Activated CD4-positive, alpha-beta memory T cell treated with anti-CD3 and anti-CD28 coated beads, Interleukin-2, amount 10 ng/mL, durations not matched to agents 7 days and 5 days (primary cell): ENCODE measurements at places on chromosomes 6 and 20. TPM values are rescaled to one million over a fixed set of nuclear protein-coding genes. Genes with fewer than 3 reads are reported as not detected.

C20orf202 gene
- not detected for total RNA-seq

MOG gene
- total RNA-seq = not detected

DNA sequence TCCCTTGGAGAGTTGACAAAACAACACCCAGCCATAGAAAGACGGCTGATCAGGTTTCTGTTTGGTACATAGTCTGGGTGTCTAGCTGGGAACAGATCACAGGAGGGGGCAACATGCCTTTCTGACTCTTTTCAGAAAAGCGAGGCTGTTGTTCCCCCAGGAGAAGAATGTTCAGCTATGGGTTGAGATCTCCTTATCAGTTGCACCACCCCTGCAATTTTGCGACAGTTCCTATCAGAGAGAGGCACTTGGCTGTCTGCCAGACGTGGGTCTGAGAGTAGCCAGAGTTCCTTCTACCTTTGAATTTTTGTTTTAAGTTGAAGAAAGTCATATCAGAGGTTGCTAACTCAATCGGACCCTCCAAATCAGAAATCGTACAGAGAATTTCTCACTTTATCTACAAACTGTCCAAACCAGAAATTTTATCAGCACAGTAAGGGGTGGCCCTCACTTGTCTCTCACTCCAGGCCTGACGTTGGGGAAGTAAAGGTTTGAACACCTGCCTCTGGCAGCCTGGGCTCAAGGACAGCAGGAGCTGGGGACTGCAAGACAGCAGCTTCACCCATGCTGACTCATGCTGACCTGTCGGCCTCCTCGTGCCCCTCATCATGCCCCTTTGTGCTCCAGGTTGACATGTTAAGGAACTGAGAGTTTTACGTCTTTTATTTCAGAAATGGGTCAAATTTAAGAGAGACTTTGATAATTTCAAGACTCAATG, 42.3 kb downstream of the TMC2 start:
- H3K36me3 ChIP-seq = no peaks in the 10 kb centered on the region
- no peak for DNase-seq
- H3K27ac ChIP-seq = no peak overlapping the region
- H3K4me1 ChIP-seq = no peaks in the 10 kb centered on the region
- no peak overlapping the region for H3K4me3 ChIP-seq

DNA sequence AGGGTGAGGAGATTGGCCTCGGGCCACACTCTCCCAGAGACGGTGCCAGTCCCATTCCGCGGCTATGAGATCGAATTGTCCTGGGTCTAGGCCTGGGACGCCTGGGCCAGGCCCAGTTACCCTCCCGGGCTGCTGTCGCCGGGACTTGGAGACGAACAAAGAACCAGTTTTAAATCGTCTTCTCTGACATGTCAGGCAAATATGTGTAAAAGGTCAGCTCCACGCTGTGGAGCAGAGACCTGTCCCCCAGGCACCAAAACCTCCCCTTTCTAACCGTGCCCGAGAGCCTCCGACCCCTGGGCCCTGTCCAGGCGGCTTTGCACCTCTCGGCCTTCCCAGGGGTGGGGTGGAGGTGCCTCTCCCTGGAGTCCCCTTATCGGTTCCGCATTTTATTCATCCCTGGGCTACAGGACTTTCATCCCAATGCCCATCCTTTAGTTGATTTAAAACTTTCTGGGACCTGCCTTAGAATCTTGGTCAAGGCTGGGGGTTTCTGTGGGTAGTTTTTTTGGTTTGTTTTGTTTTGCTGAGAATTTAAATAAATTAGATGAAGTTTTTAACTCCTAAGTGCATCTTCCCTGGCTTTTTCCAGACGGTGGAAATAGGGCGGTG, 5.8 kb upstream of the TFAP2A start:
- DNase-seq = no peak
- no peak overlapping the region for H3K4me3 ChIP-seq
- no peak overlapping the region for H3K27ac ChIP-seq
- peaks cover 26% of the 10 kb centered on the region for H3K36me3 ChIP-seq

GRCh38 chr20:37848706-37849105, 54.2 kb upstream of the VSTM2L start:
- no peaks in the 10 kb centered on the region for H3K4me1 ChIP-seq
- DNase-seq = no peak
- no peak overlapping the region for H3K27ac ChIP-seq
- no peaks in the 10 kb centered on the region for H3K27me3 ChIP-seq
- peaks cover 6% of the 10 kb centered on the region for H3K36me3 ChIP-seq

DNA sequence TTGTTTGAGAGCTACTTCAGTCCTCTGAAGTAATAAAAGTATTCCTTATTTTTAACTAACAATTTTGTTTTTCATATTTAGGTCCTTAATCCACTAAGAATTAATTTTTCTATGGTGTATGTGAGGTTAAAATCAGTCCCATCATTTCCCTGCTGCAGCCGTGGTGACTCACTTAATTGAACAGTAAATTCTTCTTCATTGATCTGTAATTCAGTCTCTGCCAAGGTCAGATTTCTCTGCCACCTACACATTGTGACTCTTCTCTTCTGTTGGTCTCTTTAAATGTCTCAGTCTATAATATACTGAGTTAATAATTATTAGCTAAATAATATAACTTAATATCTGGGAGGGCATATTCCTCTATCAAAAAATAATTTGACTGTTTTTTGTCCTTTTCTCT, 262.3 kb downstream of the UTRN start:
- no peaks in the 10 kb centered on the region for H3K27me3 ChIP-seq
- no peak overlapping the region for H3K27ac ChIP-seq
- no peak for DNase-seq
- H3K36me3 ChIP-seq = peaks cover 81% of the 10 kb centered on the region

GRCh38 chr6:167470836-167471547, 146.1 kb downstream of the TTLL2 start:
- no peak for DNase-seq
- H3K4me3 ChIP-seq = no peak overlapping the region
- H3K36me3 ChIP-seq = no peaks in the 10 kb centered on the region

DNA sequence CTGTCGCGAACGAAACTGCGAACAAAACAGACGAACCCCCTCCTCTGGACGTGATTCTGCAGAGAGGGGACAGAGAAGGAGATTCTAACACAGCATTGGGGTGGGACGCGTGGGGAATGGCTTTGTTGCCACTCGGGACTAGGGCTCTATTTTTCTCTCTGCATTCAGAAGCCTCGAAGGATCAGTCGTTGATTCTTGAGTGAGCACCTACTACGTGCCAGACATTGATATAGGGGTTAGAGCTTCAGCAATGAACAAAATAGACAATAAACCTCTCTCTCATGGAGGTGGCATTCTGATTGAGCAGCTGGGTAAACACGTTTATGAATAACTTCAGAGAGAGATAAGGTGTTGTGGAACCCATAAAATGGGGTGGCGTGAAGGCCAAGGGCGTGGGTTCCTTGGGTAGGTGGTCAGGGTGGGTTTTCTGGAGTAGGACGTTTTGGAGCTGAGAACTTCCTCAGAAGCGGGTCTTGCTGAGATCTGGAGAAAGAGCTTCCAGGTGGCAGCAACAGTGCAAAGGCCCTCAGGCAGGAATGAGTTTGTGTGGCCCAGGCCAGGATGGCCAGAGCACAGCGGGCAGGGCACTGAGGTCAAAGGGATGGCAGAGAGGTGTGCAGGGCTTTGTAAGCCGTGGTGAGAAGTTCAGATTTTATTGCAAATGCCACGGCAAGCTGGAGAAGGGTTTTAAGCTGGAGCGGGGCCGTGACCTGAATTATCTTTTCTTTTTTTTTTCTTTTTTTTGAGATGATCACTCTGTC, 884 bp downstream of the SLC2A10 start:
- H3K4me1 ChIP-seq = peaks cover 2% of the 10 kb centered on the region
- peaks cover 52% of the 10 kb centered on the region for H3K27me3 ChIP-seq
- H3K36me3 ChIP-seq = no peaks in the 10 kb centered on the region
- no peak for DNase-seq
- H3K4me3 ChIP-seq = no peak overlapping the region
- no peak overlapping the region for H3K27ac ChIP-seq

ZSCAN23 gene
- total RNA-seq = 0.45 TPM
